ENCODE measurements at places on chromosomes 4 and X. TPM values are rescaled to one million over a fixed set of nuclear protein-coding genes. Genes with fewer than 3 reads are reported as not detected.
A peak's percentile ranks its signal among the peaks of the same experiment; 100 is the strongest.

DNA sequence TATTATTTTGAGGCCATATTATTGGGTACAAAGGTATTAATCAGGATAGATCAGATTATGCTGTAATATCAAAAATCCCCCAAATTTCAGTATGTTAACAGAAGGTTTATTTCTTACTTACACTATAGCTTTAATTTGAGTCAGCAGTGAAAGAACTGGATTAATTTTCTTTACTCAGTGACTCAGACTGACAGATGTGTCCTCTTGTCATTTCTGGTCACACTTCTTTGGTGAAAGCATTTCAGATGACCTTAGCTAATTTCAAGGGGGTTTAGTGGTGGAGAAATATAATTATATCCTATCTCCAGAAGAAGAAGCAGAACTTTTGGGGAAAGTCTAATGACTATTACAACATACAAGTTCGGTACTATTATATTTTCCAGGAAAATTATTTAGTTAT, 12.4 kb downstream of the DDIT4L start:
- no peak overlapping the region for H3K4me3 ChIP-seq
- H3K4me1 ChIP-seq, result no peaks in the 10 kb centered on the region
- H3K27ac ChIP-seq, result no peak overlapping the region
- H3K27me3 ChIP-seq, result no peaks in the 10 kb centered on the region
- H3K36me3 ChIP-seq, result no peaks in the 10 kb centered on the region

DNA sequence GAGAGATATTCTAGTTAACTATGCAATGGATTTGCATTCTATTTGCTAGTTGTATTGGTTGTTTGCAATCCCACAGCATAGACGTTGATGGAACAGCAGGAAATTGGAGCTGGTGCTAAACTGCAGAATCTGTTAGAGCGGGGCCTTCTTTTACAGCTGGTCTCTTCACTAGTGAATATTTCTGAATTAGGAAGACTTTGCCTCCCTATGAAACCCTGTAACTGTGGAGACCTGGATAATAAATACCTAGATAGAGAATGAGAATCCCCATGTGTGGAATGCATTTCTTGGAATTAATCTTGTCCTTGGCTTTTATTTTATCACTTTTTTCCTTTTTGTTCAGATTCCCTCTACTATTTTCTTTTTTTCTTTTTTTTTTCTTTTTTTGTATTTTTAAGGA, 109.7 kb downstream of the SHROOM3 start:
- peaks cover 15% of the 10 kb centered on the region for H3K27me3 ChIP-seq
- H3K4me1 ChIP-seq, result peaks cover 7% of the 10 kb centered on the region
- DNase-seq, result no peak
- H3K36me3 ChIP-seq, result no peaks in the 10 kb centered on the region
- H3K27ac ChIP-seq, result no peak overlapping the region
- no peak overlapping the region for H3K4me3 ChIP-seq

- H3K4me3 ChIP-seq, result peak overlapping the region; percentile 19
- H3K36me3 ChIP-seq, result peaks cover 19% of the 10 kb centered on the region
- no peak for DNase-seq
- H3K4me1 ChIP-seq, result peaks cover 39% of the 10 kb centered on the region
- H3K27me3 ChIP-seq, result no peaks in the 10 kb centered on the region
Observed at GRCh38 chr4:128861856-128862518, 52.5 kb downstream of the JADE1 start.

- no peak overlapping the region for H3K27ac ChIP-seq
- H3K4me1 ChIP-seq, result peaks cover 6% of the 10 kb centered on the region
- H3K4me3 ChIP-seq, result no peak overlapping the region
Observed at GRCh38 chr4:123024710-123025109, 102.3 kb upstream of the NUDT6 start.

DNA sequence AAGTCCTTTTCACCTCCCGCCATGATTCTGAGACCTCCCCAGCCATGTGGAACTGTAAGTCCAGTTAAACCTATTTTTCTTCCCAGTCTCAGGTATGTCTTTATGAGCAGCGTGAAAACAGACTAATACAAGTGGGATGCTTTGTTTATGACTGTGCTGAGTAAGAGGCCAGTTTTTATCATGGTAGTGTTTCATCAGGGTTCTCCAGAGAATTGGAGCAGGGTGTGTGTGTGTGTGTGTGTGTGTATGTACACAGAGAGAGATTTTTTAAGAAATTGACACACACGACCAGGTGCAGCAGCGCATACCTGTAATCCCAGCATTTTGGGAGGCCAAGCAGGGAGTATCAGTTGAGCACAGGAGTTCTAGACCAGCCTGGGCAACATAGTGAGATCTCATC, 34.6 kb upstream of the SLC2A9 start:
- H3K4me1 ChIP-seq, result peaks cover 2% of the 10 kb centered on the region
- DNase-seq, result no peak
- H3K4me3 ChIP-seq, result no peak overlapping the region
- peaks cover 3% of the 10 kb centered on the region for H3K36me3 ChIP-seq

Gene TRPC3
- not detected for total RNA-seq

Gene ADH6
- total RNA-seq, result not detected

GRCh38 chrX:49069038-49069437, 4.8 kb downstream of the PRAF2 start:
- no peak for DNase-seq
- no peaks in the 10 kb centered on the region for H3K27me3 ChIP-seq
- no peak overlapping the region for H3K4me3 ChIP-seq
- H3K36me3 ChIP-seq, result no peaks in the 10 kb centered on the region

Data from T-helper 17 cell (primary cell).